ENCODE measurements at places on chromosomes 7 and 10.

DNA sequence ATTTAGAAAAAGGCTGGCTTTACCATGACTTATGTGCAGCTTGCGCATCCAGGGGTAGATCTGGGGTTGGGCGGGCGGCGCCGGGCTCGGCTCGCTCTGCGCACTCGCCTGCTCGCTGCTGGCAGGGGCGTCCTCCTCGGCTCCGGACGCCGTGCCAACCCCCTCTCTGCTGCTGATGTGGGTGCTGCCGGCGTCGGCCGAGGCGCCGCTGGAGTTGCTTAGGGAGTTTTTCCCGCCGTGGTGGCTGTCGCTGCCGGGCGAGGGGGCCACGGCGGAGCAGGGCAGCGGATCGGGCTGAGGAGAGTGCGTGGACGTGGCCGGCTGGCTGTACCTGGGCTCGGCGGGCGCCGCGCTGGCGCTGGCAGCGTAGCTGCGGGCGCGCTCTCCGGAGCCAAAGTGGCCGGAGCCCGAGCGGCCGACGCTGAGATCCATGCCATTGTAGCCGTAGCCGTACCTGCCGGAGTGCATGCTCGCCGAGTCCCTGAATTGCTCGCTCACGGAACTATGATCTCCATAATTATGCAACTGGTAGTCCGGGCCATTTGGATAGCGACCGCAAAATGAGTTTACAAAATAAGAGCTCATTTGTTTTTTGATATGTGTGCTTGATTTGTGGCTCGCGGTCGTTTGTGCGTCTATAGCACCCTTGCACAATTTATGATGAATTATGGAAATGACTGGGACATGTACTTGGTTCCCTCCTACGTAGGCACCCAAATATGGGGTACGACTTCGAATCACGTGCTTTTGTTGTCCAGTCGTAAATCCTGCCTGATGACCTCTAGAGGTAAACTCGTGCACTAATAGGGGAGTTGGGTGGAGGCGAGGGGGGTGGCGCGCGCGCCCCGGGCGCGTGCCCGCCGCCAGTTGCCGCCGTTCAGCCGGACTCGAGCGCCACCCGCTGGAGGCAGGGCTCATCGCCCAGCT lies at the start of gene HOXA5:
Gene HOXA5 (minus strand): TSS at position 659 of the 927 bp plus-strand sequence. CDS start 74 bp downstream, at position 585.
- no peak for DNase-seq

- no peak for DNase-seq
Observed at GRCh38 chr10:100828738-100829096, 83.3 kb downstream of the PAX2 start.

DNA sequence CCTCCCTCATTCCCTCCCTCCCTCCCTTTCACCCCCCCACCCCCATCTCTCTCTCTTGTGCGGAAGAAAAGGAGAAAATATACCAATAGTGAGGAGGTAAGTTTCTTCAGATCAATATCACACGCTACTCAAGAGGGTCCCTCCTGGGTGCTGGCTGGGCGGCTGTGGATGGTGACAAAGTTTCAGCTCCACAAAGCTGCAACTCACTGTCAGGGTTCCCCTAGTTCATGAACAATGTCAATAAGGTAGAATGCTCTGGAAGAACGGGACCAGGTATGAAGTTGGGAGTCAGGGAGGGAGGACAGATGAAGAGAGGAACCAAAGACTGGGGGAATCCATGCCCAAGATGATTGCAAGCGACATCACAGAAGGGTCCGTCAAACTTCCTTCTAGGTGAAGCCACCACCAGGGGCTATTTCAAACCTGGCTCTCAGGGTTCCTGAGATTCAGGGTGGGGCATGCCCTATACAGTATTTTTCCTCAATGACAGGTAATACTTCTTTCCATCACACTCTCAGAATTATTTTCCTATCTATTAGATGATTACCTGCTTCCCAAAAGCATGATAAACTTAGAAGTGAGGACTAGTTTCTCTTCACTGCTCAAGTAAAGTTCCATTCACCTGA lies 1.4 kb upstream of the PDE1C start:
- DNase-seq, result no peak

DNA sequence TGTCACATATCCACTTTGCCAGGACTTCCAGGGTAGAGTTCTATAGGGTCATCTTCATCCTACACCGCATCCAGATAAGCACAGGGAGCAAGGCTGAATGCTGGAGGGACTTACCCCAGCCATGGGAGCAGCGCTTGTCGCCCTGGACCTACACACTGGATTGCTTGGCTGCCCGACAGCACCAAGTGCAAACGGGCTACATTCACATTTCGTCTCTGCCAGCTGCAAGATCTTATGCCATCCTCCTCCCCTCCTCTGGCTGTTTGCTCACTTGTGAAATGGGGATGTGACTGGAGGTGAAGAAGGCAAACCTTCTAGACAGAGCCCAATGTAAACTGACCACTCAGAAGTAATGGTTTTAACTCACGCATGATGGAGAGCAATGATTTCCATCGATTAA lies 1.0 kb downstream of the DDC start:
- no peak for DNase-seq

GRCh38 chr10:30080161-30080560 lies 20.8 kb upstream of the JCAD start:
- no peak for DNase-seq

DNA sequence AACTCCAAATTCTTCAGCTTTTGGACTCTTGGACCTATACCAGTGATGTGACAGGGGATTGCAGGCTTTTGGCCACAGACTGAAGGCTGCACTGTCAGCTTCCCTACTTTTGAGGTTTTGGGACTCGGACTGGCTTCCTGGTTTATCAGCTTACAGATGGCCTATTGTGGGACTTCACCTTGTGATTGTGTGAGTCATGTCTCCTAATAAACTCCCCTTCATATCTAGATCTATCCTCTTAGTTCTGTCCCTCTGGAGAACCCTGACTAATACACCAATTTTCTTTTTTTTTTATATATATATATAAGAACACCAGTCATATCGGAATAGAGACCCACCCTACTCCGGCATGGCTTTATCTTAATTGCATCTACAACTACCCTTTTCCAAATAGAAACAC lies 166.8 kb downstream of the ETV1 start:
- DNase-seq, result no peak

GRCh38 chr10:132471484-132471883 lies 66.1 kb upstream of the INPP5A start:
- DNase-seq, result no peak

- DNase-seq, result no peak
Observed at GRCh38 chr10:44935201-44935965, 24.2 kb upstream of the RASSF4 start.

- DNase-seq, result no peak
Observed at GRCh38 chr7:27151341-27151930, 947 bp downstream of the HOXA3 start.

DNA sequence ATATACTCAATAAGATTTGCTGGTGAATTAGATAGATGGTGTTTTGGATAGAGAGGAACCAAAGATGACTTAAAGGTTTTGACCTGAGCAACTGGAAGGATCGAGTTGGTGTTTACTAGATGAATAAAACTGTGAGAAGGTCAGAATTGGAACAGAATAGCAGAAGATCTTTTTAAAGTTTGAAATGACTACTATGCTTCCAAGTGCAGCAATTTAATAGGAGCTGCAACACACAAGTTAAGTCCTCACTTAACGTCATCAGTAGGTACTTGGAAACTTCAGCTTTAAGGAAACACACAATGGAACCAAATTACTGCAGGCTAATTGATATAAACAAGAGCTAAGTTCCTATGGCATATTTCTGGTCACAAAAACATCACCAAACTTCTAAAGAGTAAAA lies 86.5 kb downstream of the RTKN2 start:
- no peak for DNase-seq

GRCh38 chr7:159167139-159167538 lies 22.5 kb upstream of the VIPR2 start:
- DNase-seq, result no peak

GRCh38 chr10:6409971-6410643 lies 170.0 kb downstream of the PRKCQ start:
- DNase-seq, result peak; percentile 6

- no peak for DNase-seq
Observed at GRCh38 chr7:41336455-41336952, 366.4 kb downstream of the INHBA start.

GRCh38 chr7:1591876-1592275 lies 22.0 kb upstream of the PSMG3 start:
- DNase-seq, result no peak

DNA sequence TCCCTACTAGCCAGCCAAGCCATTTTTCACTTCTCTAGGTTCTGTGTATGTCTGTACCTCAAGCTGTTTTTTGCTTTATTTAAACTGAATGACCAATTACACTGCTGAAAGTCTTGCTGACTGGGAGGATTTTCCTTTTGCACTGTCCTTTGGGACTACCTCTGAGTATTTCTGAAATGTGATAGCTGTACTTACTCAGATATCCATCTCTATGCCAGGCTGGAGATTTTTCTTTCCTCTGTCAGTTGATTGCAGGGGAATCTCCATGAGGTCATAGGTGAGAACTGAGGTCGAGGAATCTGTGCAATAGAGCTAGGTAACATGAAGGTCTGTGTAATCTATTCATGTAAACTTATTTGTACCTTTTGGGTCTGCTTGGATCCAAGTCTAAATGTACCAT lies 38.9 kb upstream of the ANKRD1 start:
- DNase-seq, result no peak

DNA sequence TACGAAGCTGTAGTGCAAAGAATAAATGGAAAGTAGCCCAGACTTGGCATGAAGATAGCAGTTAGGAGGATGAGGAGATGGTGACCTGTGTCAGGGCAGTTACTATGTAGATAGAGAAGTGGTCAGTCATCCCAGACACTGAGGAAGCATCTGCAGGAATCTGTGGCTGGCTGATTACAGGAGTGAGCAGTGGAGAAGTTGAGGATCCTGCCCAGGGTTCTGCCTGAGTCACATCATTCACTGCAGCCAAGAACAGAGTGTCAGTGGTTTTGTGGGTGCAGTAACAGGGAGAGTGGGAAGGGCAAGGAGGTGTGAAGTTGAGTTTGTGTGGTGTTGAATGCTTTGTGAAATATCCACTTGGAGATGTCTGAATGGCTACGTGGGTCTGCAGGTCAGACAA lies 676.4 kb upstream of the NRP1 start:
- DNase-seq, result no peak

- DNase-seq, result no peak
Observed at GRCh38 chr10:10499839-10500238, 517.8 kb upstream of the CELF2 start.

GRCh38 chr7:146146831-146147486 lies 30.4 kb downstream of the CNTNAP2 start:
- no peak for DNase-seq

- DNase-seq, result no peak
Observed at GRCh38 chr10:99920901-99921300, 88.8 kb downstream of the DNMBP start.

- no peak for DNase-seq
Observed at GRCh38 chr7:7236041-7236440, 53.7 kb downstream of the C1GALT1 start.

DNA sequence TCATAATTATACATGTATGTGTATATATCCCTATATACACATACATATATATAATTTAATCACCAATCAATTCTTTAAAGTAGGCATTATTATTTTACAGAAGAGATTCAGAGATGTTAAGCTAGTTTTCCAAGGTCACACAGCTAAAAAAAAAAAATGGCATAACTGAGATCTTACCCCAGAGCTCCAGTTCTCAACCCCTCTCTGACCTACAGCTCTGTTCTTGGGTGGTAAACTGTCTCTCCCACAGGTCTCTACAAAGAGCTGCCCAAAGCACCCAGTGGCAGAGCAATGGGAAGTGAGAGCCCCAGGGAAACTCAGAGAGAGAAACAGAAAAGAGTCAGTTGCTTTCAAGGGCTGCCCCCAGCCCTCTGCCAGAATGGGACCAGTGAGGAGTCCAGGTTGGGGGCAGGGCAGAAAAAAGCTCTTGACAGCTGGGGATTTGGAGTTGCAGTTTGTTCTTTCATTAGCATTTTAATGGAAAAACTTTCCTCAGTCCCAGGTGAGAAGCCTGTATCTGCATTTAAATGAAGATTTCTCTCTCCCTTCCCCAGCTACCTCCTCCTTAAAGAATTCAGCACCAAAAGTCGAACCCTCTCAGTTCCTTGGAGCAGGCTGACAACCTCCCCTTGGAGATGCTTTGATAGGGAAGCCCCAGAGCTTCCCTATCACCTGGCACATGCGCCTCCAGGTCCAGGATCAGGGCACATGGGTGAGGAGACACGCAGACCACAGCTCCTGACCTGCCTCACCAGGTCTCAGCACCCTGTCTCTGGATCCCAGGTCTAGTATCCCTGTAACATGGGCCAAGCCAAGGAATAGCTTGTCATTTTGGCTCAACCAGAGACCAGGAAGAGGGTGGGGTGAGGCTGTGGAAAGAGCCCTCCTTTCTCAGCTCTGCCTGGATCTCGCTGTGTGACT lies 388.1 kb downstream of the PLXNA4 start:
- no peak for DNase-seq

DNA sequence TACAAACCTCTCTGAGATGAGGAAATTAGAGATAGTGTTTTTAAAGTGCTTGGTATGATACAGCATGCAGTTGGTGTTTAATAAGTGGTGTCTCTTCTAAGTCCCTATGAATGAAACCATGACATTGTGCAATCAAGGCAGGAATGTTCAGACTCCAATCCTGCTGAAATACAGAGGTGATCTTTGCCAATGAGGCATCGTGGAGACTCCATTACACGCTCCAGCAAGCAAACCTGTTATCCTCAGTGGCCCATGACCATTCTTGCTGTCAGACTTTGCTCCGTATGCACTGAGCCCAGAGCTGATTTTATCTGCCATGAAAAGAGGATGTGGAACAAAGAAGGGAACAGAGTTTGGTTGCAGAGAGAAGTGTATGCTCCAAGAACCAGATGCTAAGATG lies 47.3 kb downstream of the CDHR3 start:
- no peak for DNase-seq

DNA sequence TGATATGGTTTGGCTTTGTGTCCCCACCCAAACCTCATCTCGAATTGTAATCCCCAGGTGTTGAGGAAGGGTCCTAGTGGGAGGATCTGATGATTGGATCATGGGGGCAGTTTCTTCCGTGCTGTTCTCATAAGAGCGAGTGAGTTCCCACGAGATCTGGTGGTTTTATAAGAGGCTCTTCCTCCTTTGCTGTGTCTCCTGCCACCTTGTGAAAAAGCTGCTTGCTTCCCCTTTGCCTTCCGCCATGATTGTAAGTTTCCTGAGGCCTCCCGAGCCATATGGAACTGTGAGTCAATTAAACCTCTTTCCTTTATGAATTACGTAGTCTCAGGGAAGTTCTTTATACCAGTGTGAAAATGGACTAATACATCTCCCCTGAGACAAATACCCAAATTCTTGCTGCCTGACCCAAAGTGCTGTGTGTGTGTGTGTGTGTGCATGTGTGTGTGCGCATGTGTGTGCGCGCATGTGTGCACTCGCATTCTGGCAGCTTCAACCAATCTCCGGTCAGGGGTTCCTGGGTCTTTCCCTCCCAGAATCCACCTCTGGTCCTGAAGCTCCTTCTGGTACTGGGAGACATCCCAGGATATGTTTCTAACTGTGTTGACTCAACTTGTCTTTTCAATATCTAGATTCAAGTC lies 98.1 kb upstream of the LRRC4 start:
- no peak for DNase-seq

GRCh38 chr7:36132012-36132411 lies 21.0 kb upstream of the EEPD1 start:
- no peak for DNase-seq

DNA sequence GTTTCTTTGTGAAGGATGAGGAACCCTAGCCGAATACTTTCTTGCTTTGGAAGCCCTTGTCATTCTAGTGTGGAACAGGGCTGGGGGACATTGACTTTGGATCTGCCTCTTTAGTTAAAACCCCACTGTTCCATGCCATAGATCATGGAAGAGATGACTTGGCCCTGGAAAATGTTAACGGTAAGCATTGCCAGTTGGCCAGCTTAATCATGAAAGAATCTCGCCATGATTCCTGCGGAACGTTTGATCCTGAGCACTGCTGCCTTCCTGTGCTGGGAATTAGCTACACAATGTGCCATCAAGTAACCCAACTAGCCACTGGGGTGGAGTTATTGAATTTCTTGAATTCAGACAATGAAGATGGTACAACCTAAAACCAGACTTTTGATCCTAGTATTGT lies 177.6 kb upstream of the FZD8 start:
- DNase-seq, result no peak
